Activated CD4-positive, alpha-beta memory T cell treated with anti-CD3 and anti-CD28 coated beads, Interleukin-2, amount 10 ng/mL, durations not matched to agents 7 days and 5 days (primary cell): ENCODE measurements at places on chromosomes 7 and 10. TPM values are rescaled to one million over a fixed set of nuclear protein-coding genes. Genes with fewer than 3 reads are reported as not detected.

DNA sequence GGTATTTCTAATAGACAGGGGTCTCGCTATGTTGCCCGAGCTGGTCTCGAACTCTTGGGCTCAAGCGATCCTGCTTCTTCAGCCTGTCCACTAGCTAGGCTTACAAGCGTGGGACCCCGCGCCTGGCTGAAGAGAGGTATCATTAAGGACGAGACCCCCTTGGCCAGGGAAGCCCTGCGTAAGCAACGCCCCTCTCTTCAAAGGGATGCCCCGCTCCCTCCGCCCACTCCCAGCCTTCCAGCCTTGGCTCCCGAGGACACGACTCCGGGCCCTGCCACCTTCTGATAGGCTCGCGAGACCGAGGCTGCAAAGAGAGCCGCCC is 220 bp upstream of the ZKSCAN5 start:
- DNase-seq: no peak

Gene NXPH1
- not detected for total RNA-seq

DNA sequence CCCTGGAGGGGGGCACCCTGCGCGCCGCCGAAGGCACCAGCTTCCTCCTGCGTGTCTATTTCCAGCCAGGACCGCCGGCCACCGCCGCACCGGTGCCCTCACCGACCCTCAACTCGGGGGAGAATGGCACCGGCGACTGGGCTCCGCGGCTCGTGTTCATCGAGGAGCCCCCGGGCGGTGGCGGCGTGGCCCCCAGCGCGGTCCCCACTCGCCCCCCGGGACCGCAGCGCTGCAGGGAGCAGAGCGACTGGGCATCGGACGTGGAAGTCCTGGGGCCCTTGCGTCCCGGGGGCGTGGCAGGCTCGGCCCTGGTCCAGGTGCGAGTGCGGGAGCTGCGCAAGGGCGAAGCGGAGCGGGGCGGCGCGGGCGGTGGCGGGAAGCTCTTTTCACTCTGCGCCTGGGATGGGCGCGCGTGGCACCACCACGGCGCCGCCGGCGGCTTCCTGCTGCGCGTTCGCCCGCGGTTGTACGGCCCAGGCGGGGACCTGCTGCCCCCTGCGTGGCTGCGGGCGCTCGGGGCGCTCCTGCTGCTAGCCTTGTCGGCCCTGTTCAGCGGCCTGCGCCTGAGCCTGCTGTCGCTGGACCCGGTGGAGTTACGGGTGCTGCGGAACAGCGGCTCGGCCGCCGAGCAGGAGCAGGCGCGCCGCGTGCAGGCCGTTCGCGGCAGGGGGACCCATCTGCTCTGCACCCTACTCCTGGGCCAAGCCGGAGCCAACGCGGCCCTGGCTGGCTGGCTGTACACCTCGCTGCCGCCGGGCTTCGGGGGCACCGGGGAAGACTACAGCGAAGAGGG is 594 bp downstream of the CNNM1 start:
- peak; percentile 16 for DNase-seq

DNA sequence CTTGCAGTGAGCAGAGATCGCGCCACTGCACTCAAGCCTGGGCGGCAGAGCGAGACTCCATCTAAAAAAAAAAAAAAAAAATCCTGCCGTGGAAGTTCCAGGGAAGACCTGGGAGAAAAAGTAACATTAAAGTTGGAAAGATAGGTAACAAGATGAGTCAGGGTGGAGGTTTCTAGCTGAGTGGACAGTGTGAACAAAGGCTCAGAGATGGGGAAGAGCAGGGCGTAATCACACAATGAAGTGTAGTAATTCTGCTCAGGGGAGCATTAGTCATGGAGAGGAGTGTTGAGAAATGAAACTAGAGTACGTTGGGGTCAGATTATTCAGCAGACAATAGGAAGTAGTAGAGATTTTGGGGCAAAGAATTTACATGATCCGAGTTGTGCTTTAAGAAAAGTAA is 21.6 kb upstream of the WASL start:
- no peak for DNase-seq

- DNase-seq: no peak
Measured at GRCh38 chr7:6579446-6579845, 2.2 kb downstream of the ZDHHC4 start.

Gene ADRA2A
- total RNA-seq: not detected

Gene MRLN
- total RNA-seq: not detected

GRCh38 chr7:55206235-55207029 is 158.7 kb upstream of the LANCL2 start:
- no peak for DNase-seq

GRCh38 chr10:112370424-112370819 is 3.5 kb upstream of the ACSL5 start:
- DNase-seq: no peak

DNA sequence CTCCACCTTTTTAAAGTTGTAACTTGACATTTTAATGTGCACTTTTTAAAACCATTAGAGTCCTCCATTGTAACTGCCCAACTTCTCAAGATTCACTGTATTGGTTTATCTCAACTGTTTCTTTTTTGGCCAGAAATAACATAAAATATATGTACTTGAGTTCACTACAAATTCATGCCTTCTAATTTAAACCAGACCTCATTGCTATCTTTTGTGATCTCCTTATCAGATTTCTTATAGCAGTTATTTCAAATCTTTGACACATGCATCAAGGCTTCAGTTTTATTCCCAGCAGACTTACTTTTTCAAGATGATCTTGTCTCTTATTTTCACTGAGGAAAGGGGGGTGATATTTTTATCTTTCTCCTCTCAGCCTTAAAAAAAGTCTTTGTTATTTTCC is 154.3 kb downstream of the PHF14 start:
- DNase-seq: no peak

GRCh38 chr7:2163600-2164555 is 68.9 kb downstream of the MAD1L1 start:
- no peak for DNase-seq

GRCh38 chr10:13206546-13207443 is 27.4 kb downstream of the UCMA start:
- DNase-seq: no peak

Gene PDLIM1
- 22.8 TPM for total RNA-seq

- no peak for DNase-seq
Measured at GRCh38 chr7:4072161-4072925, 609.8 kb upstream of the FOXK1 start.

DNA sequence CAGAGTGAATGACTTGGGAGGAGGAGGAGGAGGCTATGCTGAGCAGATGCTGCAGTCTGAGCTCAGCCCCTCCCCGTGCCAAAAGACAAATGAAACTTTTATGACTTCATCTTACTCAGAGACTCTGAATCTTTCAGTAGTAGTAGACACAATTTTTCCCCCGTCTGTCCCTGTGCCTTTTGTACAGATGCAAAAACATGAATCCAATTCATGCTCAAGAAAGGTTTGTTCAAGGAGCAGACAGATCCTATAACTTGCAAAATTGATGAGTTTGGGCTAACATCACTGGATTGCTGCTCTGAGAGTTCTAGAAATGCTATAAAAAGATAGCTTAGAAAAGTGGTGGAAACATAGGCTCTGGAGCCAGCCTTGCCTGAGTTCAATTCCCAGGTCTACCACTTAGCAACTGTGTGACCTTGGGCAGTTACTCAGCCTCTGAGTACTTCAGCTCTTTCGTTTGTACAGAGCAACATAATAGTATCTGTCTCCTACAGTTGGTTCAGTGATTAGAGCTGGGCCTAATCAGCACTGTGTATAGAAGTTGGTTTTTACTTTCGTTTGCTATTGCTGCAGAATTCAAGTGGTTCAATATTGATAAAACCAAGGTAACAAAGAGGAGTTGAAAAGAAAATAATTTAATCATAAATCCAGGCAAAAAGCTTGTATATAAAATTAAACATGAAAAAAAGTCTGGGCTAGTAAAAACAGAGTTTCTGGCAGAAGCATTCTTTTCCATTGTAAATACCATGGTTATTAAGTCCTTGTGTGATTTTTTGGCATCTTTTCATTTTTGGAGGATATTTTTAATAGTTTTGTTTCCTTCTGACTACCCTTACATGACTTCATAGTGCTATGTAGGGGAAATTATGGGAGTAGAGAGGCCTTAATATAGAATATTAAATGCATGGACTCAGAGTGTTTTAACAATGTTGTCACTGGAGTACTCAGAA is 174.2 kb upstream of the ZNF32 start:
- DNase-seq: no peak

DNA sequence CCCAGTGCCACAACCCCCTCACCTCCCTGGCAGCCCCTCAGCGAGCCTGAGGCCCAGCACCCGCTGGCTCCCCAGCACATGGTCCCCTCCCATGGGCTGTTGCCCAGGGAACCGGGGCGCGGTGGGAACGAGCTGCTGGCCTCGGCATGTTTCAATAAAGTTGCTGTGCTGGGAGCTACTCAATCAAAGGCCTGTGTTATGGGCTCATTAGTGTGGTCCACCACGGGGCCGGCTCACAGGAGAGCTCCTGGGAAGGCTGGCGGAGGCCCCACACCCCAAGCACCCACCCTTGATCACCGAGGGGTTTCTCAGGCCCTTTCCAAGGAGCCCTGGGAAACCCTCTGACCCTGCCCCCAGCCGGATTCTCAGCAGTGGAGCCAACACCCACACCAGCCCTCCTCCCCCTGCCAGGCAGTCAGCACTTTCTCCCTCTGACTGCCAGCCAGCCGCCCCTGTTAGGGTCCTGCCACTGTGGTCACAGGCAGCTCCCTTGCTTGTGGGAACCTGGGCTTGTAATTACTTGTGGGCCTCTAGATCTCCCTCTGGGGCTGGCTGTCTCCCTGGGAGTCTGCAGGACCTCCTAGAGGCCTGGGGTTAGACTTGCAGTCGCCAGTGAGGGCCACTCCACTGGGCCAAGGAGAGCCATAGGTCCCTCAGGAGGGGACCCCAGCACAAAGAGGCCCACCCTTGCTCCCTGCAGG is 24.8 kb upstream of the TRIM8 start:
- DNase-seq: no peak

Gene NEUROG3
- total RNA-seq: 0.23 TPM

DNA sequence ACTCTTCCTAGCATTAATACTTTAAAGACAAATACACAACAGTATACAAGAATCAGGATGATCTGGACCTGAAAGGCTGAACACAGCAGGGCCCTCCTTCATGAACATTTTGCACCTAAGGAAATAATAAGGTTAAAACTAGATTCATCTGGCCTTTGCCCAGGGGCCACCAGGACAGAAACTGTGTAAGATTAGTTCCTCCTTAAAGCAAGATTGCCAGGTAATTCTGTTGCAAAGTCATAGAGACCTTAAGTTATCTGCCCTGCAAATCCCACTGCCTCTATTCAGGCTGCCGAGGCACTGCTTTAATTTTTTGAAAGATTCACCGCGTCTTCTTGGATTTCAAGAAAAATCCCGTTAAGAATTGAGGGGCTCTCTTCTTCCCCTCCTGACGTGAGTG is 1.6 kb upstream of the KIAA1217 start:
- no peak for DNase-seq

- no peak for DNase-seq
Measured at GRCh38 chr10:100184840-100185239, 989 bp downstream of the ERLIN1 start.
